NCI-H1694 treated with DMSO at 0.1 percent for 48 hours (cell line): ENCODE measurements at places on chromosomes 5 and 9.

- no peak for DNase-seq
Observed at GRCh38 chr5:133683646-133684596, 71.6 kb upstream of the FSTL4 start.

DNA sequence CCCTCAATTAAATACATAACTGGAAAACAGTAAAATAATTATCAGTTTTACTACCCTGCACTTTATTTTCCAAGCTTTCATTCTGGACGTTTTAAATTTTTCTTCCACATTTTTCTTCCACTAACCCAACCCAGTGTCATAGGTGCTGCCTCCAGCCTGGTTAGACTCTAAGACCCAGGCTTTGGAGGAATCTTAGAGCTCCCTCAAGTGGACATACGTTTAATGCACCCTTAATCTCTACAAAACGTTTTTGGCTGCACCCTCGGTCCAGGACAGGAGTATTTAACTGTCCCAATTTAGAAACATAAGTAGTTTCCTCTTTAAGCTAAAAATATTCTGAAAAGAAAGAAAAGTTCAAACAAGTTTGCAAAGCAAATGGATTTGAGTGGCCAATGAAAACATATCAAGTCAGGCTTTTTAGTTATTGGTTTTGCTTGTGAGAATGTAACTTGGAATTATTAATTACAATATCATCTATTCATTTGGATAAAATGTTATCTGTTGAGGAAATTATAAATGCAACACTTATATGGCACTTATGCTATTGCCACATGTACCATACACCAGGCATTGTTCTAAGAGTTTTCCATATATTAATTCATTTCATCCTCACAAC, 38.9 kb downstream of the CDH6 start:
- peak; percentile 40 for DNase-seq

- peak; percentile 66 for DNase-seq
Observed at GRCh38 chr9:15211160-15211814, 95.7 kb downstream of the TTC39B start.

GRCh38 chr9:92010705-92011536, 60.9 kb upstream of the ROR2 start:
- DNase-seq, result no peak

DNA sequence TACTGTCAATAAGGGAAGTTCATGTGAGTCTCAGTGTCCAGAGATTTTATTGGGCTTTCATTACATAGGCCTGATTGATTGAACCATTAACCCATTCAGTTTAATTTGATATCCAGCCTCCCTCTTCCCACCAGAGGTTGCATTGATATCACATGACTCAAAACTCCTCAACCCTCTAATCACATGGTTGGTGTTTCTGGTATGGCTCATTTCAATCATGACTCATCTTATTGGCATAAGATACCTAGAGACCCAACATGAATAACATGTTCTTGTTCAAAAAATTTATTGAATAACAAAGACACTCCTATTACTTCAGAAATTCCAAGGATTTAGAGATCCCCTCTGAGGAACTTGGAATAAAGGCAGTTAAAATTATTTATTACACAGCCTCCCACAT, 982.2 kb downstream of the TLE1 start:
- DNase-seq, result no peak

DNA sequence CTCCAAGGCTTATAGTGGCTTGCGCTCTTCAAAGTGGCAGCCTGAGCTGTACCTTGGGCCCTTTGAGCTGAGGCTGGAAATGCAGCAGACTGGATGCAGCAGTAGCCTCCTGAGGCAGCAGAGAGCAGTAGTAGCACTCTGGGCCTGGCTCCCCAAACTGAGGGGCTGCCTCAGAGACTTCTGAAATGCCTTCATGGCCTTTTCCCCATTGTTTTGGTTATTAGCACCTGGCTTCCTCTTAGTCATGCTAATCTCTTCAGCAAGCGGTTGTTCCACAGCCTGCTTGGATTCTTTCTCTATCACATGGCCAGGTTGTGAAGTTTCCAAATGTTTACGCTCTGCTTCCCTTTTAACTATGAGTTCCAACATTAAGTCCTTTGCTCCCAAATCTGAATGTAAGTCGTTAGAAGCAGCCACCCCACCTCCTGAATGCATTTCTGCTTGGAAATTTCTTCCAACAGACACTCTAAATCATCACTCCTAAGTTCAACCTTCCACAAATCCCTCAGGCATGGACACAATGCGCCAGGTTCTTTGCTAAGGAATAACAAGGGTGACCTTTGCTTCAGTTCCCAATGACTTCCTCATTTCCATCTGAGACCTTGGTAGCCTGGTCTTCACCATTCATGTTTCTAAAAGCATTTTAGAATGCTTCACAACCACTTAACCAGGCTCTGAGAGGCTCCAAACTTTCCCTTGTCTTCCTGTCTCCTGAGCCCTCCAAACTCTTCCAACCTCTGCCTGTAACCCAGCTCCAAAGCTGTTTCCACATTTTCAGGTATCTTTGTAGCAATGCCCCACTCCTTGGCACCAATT, 145.8 kb downstream of the ZDHHC21 start:
- no peak for DNase-seq

DNA sequence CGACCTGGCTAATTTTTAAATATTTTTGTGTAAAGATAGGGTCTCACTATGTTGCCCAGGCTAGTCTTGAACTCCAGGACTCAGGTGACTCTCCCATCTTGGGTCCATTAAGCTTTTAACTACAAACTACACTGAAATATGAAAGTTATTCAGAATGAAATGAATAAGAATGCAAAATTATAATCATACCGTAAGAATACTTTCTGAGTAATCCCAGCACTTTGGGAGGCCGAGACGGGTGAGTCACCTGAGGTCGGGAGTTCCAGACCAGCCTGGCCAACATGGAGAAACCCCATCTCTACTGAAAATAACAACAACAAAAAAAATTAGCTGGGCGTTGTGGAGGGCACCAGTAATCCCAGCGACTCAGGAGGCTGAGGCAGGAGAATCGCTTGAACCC, 1.1 kb upstream of the ORM1 start:
- no peak for DNase-seq

GRCh38 chr5:151345808-151346478, 1.4 kb downstream of the SLC36A2 start:
- DNase-seq, result no peak

- no peak for DNase-seq
Observed at GRCh38 chr5:42811591-42812446, at the start of gene SELENOP. SELENOP (minus strand) TSS chr5:42811892; CDS start chr5:42808353, 3,539 bp downstream.

DNA sequence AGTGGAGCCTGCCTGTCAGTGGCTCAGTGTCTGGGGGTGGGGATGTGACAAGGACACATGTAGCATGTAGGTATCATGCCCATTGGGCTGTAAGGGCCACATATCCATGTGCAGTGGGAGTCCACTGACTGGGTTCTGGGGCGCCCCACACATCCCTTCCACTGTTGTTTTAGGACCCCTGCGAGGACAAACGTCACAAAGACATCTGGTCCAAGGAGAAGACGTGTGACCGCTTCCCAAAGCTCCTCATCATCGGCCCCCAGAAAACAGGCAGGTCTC, 33.4 kb downstream of the NDST1 start:
- DNase-seq, result no peak

DNA sequence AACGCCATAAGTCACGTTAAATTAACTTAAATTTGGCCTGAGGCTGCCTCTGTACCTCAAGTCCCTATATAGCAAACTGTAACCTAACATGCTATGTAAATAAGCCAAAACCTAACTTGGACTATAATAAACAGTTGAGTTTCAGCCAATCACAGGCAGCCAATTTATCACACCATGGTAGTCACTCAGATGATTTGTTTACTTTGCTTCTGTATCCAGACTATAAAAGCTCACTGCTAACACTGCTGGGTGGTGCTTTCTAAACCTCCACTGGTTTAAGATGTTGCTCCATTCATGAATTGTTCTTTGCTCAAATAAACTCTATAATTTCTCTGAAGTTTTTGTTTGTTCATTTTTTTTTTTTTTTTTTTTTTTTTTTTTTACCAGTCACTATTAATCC, 62.8 kb downstream of the TRPM3 start:
- DNase-seq, result no peak

GRCh38 chr9:34996905-34997279, 7.3 kb downstream of the DNAJB5 start:
- DNase-seq, result no peak

DNA sequence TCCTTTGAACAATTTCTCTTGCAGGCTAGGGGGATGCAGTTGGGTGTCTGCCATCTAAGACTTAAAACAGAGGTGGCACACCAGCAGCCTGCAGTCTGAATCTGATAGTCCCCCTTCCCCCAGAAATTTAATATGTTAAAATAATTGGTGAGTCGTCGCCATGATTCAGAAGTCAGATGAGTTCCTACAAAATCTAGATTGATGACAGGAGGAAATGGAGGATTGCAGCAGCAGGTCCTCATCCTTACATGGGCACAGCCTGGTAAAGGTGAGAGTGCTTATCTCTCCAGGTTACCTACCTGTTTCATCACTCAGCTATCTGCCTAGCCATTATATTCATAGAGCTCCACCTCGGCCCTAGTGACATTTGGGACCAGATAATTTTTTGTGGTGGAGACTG, 112.3 kb downstream of the PCSK1 start:
- no peak for DNase-seq

GRCh38 chr5:57675236-57675635, 192.6 kb upstream of the ACTBL2 start:
- DNase-seq, result no peak

GRCh38 chr9:10876333-10876732, 263.5 kb upstream of the PTPRD start:
- DNase-seq, result no peak

DNA sequence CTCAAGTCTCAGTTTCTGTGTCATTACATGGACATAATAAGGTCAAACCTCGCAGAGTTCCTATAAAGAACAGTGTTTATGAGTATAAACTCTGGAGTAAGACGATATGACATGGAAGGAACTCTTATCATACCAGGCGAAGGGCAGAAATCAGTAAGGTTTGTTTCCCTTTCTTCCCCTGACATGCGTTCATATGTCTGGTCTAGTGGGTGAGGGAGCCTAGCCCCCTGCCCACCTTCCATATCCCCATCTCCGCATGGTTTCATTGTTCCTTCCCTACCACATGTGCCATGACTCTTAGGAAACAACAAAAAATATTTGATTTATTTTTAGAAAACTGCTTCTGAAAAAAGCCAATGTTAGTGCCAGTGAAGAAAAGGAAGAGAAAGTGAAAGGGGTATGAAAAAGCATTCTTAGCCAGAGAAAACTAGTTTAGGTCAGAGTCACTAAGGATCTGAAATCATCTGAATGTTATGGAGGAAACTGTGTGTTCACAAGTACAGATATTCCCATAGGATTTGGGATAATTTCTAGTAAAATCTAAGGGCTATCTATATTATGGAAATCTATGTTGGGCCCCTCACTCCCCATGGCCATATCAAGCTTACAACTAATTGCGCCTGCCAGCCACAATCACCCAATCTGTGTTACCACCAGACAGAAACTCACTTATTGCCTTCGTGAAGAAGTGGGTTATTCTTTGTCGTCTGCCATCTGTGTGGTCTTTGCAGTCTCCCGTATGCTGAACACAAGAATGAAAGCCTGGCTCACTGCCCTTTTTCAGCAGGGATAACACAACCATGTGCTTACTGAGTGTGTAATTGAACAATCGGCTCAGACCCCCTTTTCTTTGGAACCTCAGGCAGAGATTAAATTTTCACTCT, 19.9 kb upstream of the HMHB1 start:
- DNase-seq, result peak; percentile 64

- no peak for DNase-seq
Observed at GRCh38 chr5:179418972-179419371, 73.7 kb upstream of the ADAMTS2 start.

- peak; percentile 2 for DNase-seq
Observed at GRCh38 chr5:121967187-121967586, 5.4 kb downstream of the SRFBP1 start.

DNA sequence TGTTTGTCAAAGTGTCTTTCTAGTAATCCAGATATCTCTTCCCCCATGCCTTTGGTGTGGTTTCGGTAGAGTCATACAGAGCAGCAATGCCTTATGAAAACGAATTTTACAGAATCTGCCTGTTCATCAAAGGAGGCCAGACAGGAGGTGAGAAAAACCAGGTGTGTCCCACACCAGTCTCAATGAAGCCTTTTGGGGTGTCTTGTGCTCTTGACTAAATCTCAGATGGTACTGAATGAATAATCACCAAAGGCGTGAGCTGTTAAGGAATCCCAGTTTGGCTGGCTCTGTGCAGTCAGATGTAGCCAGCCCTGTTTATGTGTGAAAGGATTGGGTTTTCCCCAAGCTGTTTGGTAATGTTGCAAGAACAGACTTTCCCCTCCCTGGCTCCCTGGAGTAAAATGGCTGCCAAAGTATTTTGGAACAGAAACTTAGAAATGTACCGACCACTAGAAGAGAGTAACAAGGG, 70.8 kb upstream of the CDKN2B start:
- DNase-seq, result no peak

- DNase-seq, result no peak
Observed at GRCh38 chr5:54440456-54440893, 15.0 kb upstream of the HSPB3 start.

- no peak for DNase-seq
Observed at GRCh38 chr5:179267071-179267670, 78.1 kb downstream of the ADAMTS2 start.

- DNase-seq, result no peak
Observed at GRCh38 chr5:100659080-100659795, 124.1 kb downstream of the FAM174A start.

DNA sequence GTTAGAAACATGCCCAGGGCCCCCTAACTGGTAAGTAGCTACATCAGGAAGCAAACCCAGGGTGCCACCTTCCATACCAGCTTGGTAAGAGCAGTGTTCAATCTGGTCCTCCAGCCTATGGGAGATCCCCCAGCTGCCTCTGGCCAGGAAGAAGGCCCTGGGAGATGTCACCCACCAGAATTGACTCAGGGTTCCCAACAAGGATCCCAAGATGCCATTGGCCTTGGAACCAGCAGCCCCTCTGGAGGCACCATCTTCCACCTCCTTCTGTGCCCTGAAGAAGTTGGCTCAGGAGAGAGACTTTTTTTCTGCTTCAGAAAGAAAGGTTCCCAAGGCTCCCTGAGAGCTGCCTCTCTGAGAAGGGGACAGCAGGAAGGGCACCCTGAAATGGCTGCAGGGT, 56.6 kb upstream of the IL17B start:
- DNase-seq, result no peak

- DNase-seq, result no peak
Observed at GRCh38 chr5:164203581-164204225, 698.3 kb downstream of the MAT2B start.

DNA sequence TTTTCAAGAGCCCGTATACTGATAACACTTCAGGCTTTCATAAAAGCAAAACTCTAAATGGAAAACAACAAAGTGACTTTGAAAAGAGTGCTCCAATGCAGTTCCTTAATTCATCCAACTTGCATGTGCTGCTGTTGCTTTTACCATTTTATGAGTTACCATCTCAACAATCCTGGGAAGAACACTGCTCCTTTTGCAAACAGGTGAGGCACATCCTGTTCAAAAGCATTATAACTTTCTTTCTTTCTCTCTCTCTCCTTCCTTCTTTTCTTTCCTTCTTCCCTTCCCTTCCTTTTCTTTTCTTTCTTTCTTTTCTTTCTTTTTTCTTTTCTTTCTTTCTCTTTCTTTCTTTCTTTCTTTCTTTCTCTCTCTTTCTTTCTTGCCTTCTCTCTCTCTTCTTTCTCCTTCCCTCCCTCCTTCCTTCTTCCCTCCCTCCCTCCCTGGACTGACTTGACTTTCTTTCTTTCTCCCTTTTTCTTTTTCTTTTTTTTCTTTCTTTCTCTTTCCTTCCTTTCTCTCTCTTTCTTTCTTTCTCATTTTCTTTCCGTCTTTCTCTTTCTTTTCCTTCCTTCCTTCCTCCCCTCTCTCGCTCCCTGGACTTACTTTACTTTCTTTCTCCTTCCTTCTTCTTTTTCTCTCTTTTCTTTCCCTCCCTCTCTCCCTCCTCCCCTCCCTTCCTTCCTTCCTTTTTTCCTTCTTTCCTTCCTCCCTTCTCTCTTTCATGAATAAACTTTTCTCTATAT, 11.2 kb upstream of the PARP8 start:
- no peak for DNase-seq
